GM13977 (cell line): ENCODE measurements at places on chromosomes 4 and X.

DNA sequence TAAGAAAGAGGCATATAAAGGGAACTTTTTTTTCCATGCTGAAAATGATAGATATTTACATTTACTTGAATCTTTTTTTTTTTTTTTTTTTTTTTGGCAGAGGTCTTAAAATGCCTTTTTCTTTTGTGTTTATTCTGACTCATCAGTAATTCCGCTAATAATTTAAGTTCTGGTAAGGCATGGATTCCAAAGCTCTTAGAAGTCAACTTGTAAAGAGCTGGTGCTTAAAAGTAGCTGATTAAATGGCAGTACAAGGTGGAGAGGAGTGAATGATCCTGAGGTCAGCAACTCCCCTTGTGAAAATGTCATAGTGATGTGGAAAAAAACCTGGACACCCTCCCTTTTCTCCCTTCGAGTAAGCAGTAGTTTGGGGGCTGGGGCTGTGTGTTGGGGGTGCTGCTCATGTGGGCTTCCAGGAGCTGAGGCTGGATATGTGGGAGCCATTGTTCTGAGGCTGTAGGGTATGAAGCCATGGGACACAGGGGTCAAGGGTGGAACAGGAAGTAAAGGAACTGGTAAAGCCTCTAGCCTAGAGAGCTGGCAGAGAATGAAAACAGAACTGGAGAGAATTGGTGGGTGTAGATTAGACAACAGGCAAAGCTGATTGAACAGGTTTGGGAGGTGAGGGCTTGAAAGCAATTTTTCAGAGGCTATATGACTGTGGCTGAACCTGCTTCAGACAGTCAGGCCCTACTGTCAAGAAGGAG is 41.0 kb upstream of the PITX2 start:
- DNase-seq: no peak

DNA sequence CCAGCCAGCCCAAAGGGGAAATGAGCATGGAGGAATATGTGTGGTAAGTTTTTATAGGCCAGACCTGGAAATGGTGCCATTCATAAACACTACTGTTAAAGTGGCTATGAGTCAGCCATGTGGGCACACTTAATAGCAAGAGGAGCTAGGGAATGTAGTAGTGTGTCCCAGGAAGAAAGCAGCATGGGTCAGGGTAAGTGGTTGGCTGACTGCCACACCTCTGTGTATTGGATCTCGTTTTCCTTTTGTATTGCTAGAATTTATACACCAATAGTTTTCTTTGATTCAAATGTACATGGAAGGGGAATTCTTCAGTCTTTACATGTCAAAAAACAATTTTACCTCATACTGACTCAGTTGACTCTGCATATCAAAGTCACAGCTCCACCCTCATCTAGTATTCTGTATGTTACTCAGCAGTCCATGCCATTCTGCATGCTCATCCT is 22.9 kb upstream of the SGMS2 start:
- no peak for DNase-seq

GRCh38 chr4:163804001-163804400 is 309.5 kb downstream of the TMA16 start:
- DNase-seq: no peak

DNA sequence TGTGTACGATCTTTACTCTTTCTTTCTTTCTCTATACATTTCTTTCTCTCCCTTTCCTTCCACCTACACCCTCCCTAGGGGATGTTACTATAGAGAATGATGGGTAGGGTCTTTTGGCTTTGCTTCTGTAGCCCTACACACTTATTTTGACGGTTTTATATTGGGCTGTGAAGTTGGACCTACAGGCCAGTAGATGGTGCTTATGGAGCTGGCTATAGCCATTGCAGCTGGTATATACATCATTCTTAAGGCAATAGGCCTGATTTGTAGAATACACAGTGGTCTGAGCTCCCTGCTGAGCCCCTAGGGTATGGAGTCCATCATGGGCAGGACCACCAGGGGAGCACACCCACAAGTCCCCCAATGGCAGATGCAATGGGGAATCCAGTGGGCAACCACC is 1869.7 kb downstream of the STIM2 start:
- DNase-seq: no peak
